ENCODE measurements at places on chromosomes 13 and 19. TPM values are rescaled to one million over a fixed set of nuclear protein-coding genes. Genes with fewer than 3 reads are reported as not detected.

GRCh38 chr19:38766276-38767047, 6.9 kb downstream of the LGALS7 start:
- DNase-seq = no peak

DNA sequence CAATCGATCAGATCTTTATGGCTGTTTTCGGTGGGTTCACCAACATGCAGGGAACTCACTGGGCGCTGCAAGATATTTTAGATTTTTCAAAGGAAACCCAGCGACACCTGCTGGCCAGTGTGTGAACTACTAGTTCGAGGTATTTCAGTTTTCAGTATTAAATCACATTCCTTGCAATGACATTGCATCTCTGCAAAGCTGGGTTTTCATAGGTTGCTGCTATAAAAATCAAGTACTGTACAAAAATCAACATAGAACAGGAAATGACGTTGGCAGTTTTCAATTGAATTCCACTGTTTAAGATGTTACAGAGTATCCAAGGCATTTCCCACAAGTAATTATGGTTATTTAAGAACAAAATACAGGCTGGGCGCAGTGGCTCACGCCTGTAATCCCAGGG, 17.6 kb downstream of the LIG1 start:
- peak; percentile 35 for DNase-seq

GRCh38 chr19:33430674-33431277, 57.3 kb downstream of the CEBPG start:
- DNase-seq = peak; percentile 39

Gene SMG9
- 4.0 TPM for total RNA-seq

DNA sequence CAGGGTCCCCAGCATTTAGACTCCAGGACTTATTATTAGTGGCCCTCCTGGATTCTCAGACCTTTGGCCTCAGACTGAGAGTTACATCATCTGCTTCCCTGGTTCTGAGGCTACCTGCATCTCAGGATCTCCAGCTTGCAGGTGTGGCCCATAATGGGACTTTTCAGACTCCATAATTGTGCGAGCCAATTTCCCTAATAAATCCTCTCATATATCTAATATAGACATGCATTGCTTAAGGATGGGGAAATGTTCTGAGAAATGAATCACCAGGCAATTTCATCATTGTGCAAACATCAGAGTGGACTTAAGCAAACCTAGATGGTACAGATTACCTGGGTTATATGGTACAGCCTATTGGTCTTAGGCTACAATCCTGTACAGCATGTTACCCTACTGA, 116.5 kb upstream of the FBXL3 start:
- peak; percentile 97 for DNase-seq

DNA sequence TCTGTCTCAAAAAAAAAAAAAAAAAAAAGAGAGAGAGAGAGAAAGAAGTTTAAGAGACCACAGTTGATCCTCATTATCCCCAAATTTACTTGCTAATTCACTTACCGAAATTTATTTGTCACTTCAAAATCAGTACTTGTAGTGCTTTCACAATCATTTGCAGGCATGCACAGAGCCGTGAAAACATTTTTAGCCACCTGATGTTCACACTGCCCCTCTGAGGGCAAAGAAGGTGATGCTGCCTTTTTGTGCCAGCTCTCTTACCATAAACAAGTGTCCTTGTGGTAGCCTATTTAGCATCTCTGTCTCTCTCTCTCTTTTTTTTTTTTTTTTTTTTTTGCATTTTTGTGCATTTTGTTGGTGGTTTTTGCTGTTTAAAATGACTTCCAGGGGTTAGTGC, 24.1 kb upstream of the CASP14 start:
- DNase-seq = no peak

DNA sequence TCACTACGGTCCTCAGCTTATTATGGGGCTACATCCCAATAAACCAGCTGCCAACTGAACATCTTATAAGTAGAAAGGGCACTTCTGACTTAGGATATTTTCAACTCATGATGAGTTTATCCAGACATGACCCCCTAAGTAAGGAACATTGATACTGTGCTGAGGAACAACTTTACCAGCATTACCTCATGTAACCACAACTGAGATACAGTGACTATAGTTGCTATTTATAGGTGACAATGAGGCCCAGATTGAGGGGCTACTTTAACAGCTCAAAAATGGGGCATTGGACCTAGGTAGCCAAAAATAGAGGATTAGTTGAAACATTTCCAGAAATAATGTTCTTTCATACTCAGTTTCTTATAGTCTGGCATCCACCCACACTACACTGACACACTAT, 26.8 kb downstream of the SKA3 start:
- DNase-seq = no peak

Gene PSG3
- not detected for total RNA-seq

DNA sequence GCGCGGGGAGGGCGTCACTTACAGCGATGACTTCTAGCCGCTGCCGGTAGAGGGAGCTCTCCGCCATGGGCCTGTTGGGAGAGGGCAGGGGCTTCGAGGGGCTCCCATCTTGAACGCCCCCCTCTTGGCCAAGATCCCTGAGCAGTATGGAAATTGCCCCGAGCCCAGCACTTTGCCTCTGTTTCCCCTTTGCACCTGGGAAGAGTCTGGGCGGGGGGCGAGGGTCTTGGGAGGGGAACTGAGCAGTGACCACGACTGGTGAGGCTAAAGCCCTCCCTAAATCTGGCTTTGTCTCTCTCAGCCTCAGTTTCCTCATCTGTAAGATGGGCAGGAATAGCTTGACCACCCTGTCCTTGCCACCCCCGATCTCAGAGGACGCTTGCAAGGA, 2.8 kb downstream of the PALM3 start:
- DNase-seq = no peak

DNA sequence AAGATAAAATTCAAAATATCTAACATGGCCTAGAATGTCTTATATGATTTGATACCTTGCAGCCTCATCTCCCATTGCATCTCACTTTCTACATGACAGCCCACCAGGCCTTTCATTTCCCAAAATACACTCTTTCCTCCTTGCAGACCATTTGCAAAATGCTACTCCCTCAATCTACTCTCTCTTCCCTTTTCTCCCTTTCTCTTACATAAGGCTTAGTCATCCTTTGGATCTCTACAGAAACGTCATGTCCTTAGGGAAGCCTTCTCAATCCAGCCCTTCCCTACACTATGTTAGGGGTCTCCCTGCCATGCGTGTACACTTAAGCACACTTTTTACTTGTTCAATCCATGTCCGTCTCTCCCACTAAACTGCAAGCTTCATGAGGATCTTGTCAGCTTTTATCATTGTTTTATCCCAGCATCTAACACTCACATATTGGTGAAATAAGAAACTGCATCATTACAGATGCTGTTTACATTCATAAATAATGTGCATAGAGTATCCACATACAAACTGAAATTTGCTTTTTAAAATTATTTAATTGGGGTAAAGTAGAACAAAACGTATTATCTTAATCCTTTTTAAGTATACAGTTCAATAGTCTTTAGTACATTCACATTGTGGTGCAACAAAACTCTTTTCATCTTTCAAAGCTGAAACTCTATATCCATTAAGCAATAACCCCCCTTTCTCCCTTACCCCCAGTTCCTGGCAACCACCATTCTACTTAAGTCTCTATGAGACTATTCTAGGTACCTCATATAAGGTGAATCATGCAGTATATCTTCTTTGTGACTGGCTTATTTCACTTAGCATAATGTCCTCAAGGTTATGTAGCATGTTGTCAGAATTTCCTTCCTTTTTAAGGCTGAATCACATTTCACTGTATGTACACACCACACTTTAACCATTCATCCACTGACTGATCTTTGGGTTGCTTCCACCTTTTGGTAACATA, 11.5 kb upstream of the WBP4 start:
- DNase-seq = peak; percentile 77

GRCh38 chr13:33692531-33692930, 125.4 kb upstream of the RFC3 start:
- DNase-seq = peak; percentile 69

DNA sequence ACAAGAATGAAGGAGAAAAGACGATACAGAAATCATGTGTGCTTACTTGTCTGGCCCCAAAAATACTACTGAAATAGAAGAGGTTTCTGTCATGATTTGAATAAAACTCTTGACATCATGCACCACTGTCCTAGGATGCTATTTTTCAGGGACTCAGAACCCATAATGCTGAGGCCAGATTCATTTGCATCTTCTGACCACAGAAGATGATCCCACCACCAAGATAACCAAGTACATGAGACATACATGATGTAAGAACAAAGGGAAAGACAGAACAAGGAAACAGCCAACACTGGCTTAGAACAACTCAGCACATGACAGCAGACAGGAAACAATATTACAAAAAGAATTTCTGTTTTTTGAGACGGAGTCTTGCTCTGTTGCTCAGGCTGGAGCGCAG, 2.5 kb downstream of the ZNF552 start:
- no peak for DNase-seq

DNA sequence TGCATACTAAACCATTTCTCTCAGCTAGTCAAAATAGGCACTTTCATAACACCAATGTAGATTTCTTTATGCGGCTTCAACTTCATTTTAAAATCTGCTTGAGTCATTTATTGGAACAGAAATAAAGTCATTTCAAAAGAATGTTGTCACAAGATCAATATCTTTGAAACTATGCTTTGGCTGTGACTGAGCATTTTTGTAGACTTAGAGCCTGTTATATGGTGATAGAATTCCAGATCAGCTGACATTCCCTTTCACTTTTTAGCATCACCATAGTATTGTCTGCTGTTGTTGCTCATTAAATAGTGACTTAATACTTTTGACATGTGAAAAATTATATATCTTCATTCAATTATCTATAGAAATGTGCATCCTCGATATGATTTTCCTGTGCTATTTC, 279.2 kb upstream of the PRR20A start:
- DNase-seq = no peak

GRCh38 chr19:49243129-49243528, 81.9 kb downstream of the SLC6A16 start:
- DNase-seq = no peak

GRCh38 chr19:4185413-4186086, 3.1 kb downstream of the ANKRD24 start:
- no peak for DNase-seq

Gene KLK14
- not detected for total RNA-seq

- DNase-seq = no peak
Observed at GRCh38 chr19:28727480-28728159, 485.3 kb downstream of the UQCRFS1 start.

DNA sequence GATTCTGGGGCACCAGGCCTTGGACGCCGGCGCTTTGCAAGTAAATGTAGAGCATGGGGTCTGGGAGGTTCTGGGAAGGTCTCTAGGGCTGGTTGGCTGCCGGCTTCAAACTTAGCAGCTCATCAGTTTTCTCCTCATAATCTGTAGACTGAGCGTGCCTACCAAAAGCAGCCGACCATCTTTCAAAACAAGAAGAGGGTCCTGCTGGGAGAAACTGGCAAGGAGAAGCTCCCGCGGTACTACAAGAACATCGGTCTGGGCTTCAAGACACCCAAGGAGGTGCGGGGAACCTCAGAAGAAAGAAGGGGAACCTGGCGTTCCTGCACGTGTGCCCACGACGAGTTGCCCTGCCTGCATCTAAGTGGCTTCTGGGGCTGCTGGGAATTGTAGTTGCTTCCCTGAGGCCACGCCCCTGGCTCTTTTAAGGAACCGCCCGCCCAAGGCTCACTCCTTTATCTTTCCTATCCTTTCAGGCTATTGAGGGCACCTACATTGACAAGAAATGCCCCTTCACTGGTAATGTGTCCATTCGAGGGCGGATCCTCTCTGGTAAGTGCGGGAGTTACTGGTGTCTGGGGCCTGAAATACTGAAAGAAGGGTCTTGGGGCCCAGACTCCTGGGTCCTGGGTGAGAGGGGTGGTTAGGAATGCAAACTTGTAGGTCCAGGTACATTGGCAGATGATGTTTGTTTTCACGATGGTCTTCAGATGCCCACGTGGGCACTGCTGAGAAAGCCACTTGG, 984 bp downstream of the RPS11 start:
- DNase-seq = peak; percentile 45

GRCh38 chr19:18878858-18879578, 16.9 kb downstream of the CERS1 start:
- DNase-seq = no peak

GRCh38 chr13:24493356-24493755, 19.2 kb downstream of the PARP4 start:
- no peak for DNase-seq

DNA sequence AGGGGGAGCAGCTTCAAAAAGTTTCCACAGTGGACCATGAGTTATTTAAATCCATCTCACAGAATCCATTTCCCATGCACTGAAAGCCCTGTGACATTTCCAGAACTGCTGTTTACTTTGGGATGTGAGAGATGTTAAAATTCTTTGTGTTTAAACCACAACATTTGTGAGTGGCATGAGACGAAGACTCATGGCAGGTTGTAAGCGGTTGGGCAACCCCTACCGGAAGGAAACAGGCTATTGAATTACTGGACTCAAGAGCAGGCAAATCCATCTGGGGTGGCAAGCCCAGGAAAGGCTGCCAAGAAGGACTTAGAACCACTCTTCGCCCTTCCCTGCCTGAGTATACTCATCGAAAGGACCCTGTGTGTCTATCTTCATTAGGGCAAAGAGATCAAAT, 22.3 kb upstream of the CLDN10 start:
- DNase-seq = peak; percentile 97

Gene SOHLH2
- 0.53 TPM for total RNA-seq

Gene DACT3
- total RNA-seq = 0.13 TPM

Gene CYP2A6
- total RNA-seq = not detected

DNA sequence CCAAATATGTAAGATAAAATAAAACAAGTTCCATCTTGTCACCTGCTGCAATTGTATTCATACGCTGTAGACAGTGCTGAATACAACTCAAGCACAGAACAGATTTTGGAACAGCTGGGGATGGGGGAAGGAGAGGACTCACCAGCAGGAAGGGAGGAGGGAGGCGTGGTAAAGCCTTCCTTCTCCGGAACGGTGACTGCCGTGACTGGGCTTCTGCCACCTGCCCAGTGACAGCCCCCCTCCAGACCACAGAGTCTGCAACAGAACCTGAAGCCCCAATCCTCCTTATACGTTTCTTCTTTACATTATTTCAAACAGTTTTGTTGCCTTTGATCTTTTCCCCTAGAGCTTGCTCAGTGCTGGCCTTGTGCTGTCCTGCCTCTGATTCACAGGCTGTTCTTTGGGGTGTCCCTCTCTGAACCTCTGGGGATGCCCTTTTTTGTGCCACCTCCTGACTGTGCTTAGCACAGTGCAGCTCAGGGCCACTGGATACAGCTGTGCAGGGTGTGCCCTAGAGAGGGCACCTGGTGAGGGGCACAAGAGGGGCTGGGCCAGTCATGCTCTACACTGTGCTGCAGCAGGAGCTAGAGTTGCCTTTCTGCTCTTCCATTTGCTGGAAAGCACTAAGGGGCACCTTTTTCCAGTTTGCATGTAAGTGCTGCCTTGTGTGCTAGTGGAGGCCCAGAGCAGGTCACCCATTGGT, 213.0 kb downstream of the ZIC5 start:
- no peak for DNase-seq

GRCh38 chr13:21016487-21016886, 44.9 kb downstream of the LATS2 start:
- DNase-seq = no peak
